ENCODE measurements at places on chromosomes 4 and X. TPM values are rescaled to one million over a fixed set of nuclear protein-coding genes. Genes with fewer than 3 reads are reported as not detected.
A peak's percentile ranks its signal among the peaks of the same experiment; 100 is the strongest.

The ERAS gene
- not detected for polyA plus RNA-seq

The PWWP3B gene
- polyA plus RNA-seq, result 1.2 TPM

DNA sequence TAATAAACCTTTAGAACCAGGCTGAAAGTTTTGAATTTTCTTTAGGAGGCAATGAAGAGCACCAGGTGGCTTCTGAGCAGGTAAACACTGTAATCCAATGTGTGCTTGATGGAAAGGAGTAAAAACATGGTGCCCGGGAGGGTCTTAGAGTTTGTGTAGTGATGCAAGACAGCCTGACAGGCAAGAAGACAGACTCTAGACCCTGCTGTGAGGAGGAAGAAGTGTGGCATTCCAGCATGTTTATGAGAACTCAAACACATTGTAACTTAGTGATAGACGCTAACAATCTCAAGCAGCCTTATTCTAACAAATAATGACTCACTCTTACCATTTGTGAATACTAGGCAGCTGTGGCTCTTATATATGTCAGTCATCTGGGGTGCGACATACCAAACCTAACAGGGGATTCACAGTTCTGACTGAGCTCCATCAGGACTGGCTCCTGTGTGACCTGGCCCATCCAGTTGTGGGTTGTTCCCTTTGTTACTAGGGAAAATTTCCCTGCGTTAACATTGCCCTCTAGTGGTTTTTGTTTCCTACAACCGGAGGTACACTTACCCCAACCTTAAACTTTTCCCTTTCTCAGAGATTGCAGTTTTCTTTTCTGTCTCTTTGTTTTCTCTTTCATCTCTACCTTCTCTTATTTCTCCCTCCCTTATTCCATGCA is 53.8 kb downstream of the VSIG4 start:
- peak; percentile 74 for DNase-seq

DNA sequence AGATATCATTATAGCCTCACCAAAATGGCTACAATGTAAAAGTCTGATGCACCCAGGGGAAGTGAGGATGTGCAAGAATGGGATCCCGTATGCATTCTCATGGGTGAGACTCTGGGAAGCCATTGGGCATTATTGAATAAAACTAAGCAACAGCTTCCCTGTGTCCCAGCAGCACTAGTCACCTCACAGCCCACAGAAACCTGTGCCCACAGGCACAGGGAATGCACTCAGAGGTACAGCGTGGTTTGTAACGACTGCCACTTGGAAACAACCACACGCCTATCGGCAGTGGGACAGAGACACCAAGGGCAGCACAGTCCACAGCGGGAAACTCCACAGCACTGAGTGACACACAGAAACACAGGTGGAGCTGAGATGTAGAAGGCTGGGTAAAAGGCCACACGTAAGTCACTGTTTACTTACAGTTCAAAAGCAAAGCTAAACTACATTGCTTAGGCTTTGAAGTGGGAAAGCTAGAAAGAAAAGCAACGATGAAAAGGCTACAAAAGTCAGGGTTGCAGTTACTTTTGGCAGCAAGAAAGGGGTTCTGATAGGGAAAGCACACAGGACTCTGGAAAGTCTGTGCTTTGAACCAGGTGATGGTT is 69.2 kb downstream of the HAUS3 start:
- DNase-seq, result peak; percentile 62

- no peak for DNase-seq
These were observed 765 bp downstream of the CFAP97 start for GRCh38 chr4:185202984-185203485.

Data from stomach (tissue), 19 donors.